Omental fat pad (tissue), 4 donors: ENCODE measurements at places on chromosomes 4 and X. TPM values are rescaled to one million over a fixed set of nuclear protein-coding genes. Genes with fewer than 3 reads are reported as not detected.

Gene HSD17B11
- total RNA-seq = 87.6 TPM

GRCh38 chrX:115898382-115899001 lies 272.1 kb upstream of the AGTR2 start:
- DNase-seq = peak; percentile 57

DNA sequence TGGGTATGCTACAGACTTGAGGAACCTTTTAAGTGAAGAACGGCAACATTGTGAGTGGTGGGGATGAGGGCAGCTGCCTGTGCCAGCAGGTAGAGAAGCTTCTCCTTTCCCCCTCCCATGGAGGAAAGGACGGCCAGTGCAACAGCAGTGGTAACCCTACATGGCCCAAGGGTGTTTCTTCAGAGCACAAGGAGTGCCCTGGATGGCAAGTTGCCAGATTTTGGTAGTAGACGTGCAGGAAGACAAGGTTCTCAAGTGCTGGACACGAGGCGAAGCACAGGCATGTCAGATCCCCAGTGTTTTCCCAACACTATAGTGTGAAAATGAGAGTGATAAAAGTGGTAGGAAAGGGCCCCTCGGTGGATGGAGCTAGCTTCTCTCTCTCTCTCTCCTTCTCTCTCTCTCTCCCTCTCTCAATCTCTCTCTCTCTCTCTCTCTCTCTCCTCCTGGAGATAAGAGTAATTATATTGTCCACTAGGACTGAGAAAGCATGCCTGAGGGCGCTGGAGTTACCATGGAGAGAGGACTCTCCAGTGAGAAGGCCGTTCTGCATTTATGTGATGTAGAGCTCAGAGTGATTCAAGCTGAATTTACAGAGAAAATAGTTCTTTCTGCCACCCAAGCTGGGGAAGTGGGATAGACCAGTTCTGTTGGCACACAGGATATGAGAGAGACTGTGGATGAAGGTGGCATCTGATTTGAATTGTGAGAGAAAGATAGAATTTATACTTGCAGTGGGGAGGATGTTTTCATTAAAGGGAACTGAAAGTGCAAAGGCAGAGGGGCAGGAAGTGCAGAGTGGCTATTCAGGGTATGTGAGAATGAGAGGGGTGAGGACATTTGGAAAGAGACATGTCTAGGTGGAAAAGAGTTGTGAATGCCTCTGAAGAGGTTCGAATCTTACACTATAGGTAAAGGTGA lies 25.7 kb upstream of the TRPC3 start:
- no peak for DNase-seq

Gene PNMA5
- total RNA-seq = not detected

DNA sequence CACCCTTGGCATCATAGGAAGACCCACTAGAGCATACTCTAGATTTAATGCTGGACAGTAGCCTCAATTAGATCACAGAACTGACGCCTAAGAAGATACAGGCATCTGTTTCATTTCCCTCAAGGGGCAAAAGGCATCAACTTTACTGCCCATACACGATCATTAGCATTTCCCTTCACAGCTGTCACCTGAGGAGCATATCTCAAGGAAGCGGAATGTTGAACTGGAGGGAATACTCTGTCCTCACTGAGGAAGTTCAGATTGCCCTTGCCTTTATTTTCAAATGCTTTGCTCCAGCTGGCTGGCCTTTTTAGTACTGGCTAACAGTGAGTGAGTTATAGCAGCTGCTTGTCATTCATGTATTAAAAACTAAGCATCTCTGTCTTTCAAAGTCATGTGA lies 508.4 kb upstream of the GALNT7 start:
- DNase-seq = no peak

Gene SPRY1
- 308 TPM for total RNA-seq

DNA sequence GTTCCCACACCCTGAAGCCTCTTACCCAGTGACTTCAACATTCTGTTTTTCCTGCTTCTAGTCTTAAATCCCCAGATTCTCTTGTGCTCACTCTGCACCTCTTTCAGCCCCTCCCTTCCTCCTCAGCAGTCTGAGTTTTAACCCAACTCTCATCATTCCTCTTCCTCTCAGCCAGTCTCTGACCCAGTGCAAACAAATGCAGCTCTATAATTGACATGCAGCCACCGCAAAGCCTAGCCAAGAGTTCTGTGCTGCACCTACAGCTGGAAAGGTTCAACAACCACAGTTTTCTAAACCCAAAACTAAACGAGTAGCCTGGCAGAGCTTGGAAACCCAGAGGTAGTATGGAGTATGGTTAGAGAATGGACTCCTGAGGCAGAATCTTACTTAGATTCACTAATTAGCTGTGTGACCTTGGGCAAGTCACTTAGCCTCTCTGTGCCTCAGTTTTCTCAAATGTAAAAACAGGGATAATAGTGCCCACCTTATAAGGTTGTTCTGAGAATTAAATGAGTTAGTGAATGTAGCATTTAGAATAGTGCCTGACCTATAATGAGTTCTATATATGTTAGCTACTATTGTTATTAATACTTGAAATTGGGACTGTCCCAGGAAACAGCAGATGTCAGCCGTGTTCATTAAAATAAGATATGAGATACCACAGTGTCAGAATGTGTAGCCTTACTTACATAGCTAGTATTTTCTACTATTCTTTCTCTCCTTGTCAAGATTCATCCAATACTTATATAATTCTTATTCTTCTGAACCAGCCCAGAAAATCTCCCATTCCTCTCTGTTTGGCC lies 3.5 kb downstream of the TMEM154 start:
- no peak for DNase-seq

DNA sequence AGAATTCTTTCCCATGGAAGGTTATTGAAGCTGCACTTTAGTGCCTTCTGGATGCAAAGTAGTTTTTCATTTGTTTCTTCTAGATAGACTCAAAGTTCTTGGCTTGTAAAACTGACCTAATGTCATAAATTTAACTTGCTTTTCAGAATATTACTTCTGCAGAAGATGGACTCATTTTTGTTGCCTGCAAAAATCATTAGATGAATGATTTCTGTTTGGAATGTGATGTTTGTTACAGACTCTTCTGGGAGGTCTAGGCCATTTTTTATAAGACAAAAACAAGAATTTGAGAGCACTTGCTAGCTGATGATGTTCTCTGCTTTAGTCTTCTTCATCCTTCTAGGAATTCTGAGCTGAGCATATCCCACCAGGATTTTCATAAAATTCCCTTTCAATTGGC lies 308.6 kb upstream of the GIMD1 start:
- DNase-seq = no peak

Gene PROM1
- not detected for total RNA-seq

Gene GPRIN3
- total RNA-seq = 3.3 TPM

GRCh38 chrX:9942086-9942485 lies 25.1 kb upstream of the CLDN34 start:
- DNase-seq = no peak

Gene BST1
- 22.5 TPM for total RNA-seq

- DNase-seq = no peak
Measured at GRCh38 chr4:127709456-127709855, 20.7 kb upstream of the SLC25A31 start.

DNA sequence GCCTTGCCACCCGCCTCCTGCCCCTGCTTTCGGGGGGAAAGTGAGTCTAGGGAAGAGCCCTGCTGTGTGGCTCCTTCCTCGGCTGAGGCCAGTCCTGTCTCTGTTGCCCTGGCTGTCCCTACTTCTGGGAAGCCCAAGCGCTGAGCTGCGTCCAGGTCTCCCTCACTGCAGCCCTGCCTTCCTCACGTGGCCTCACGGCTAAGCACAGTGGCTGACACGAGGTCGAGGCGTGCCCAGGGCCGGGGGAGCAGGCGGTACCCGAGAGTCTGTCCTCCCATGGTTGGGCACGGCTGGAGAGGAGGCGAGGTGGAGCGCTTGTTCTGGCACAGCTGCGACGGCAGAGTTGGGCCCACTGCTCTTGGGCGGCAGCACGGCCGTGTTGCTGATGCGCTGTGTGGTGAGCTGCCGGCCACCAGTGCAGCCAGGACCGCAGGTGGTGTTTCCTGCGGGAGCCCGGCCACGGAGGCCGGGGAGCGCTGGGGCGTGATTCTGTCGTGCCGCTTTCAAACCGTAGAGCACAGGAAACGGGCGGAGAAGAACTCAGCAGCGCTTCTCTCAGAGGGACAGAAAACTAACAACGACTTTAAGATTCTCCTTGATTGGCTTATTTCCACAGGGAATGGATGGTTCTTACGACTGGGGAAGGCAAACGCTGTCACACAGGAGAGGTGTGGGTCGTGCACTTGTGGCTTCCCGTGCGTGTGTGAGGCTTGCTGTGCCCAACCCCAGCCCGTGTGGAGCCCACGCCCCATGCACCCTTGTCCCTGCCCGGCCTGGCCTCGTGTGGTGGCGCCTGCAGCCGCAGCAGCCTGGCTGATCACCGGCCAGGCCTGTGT lies 21.3 kb downstream of the MAEA start:
- DNase-seq = no peak

- no peak for DNase-seq
Measured at GRCh38 chr4:179040259-179040658, 1598.0 kb upstream of the AGA start.

Gene ODAPH
- not detected for total RNA-seq

Gene STOX2
- total RNA-seq = 20.8 TPM
